Stimulated activated CD8-positive, alpha-beta memory T cell treated with anti-CD3 and anti-CD28 coated beads, Interleukin-12 subunit alpha, Interleukin-12 subunit beta, amount 100 ng/mL, for 4 hours (primary cell): ENCODE measurements at places on chromosomes 2 and 18.

GRCh38 chr2:120182019-120182560 lies 41.1 kb downstream of the TMEM185B start:
- DNase-seq, result no peak

DNA sequence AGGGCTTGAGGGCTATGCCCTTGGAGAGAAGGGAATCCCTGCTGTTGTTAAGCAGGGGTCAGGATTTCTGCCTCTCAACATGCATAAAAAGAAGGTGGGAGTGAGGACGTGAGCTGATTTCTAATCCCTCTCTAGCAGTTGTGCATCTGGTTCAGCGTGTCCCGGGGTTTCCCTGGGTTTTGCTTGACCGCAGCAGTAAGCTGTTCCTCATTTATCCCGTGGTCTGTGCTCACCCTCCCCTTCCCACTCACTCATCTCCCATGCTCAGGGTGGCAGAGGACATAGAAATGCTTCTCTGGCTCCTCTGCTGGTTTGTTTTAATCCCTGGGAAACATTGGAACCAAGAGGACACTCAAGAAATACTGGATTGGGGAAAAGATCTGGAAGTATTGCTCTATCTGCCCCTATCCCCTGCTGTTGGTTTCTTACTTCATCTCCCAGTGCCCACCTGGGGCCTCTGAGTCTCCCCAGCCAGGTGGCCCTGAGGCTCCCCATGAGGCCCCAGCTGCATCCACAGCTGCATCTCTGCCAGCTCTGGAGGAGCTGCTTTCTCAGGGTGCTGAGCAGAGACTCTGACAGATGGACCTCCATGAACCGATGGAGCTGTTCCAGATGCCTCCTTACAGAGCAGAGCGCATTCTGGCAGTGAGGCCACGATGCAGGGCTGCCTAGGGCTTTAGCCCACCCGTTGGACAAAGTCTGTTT lies 36.1 kb downstream of the TET3 start:
- no peak for DNase-seq

DNA sequence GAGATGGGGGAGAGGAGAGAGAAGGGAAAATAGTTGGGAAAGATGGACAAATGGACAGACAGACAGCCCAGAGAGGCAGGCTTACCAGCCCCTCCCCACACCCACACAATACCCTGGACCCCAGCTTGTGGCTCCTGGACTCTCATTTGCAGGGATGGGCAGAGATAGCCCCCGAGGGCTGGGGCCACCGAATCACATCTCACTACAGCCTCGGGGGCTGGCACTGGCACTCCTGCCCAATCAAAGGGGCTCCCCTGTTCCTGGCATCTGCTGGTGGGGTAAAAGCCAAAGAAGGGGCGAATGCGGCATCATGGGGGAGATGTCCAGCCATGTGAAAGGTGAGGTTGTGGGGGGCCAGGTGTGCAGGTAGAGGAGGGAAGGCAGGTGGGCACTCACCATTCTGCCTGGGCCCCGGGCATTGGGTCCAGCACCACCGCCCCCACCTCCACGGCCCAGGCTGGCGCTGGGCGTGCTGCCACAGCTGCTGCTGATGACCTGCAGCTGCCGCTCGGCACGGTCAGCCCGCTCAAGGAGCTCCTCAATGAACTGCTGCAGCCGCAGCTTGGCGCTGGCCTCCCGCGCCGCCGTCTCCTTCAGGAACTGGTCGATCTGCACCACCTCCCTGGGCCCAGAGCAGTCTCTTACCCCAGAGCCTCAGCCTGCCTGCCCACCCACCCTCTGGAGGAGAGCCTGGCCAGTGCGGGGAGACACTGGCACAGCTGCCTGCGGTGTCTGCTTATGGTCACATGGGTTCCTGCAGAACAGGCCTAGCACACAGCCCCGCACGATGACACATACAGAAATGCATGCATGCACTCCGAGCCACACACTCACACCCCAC lies 18.0 kb downstream of the FBXO41 start:
- no peak for DNase-seq

GRCh38 chr2:226376516-226377180 lies 423.0 kb downstream of the IRS1 start:
- no peak for DNase-seq

GRCh38 chr18:39208729-39209128 lies 1643.1 kb upstream of the CELF4 start:
- no peak for DNase-seq

DNA sequence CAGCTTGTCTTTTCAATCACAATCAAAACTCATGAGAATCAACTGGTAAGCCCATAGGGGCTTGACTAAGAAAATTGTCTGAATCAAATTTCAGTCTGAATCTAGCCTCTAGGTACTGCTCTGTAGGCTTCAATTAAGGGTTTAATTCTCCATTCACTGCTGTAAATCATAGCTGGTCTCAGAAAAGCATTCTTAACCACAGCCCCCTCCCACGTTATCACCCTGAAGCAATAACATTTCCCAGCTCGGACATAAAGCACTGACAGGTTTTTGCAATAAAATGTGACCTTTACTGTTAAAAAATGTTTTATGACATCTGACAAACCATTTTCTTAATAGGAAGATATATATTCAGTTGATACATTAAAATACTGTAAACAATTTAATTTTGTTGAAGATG lies 55.0 kb downstream of the LRP1B start:
- DNase-seq, result no peak

DNA sequence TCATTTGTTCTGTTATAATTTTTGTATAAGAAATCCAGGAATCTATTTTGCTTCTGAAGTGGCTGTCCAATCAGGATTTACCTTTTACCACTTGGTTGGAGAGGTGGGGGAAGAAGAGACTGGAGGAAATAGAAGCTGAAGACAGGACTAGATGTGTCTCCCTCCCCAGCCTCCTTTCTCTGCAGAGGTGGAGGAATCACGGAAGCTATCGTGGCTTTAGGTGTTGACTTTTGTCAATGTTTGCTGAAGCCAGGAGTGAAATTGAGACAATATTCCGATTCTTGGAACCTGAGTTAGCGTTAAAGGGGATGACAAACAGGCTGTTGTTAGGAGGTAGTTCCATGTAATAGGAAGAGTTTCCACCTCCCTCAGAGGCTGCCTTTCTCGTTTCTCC lies 43.5 kb downstream of the PDCL3 start:
- no peak for DNase-seq

GRCh38 chr18:11258039-11258610 lies 108.8 kb upstream of the PIEZO2 start:
- no peak for DNase-seq

GRCh38 chr18:73212442-73212841 lies 344.7 kb upstream of the NETO1 start:
- DNase-seq, result no peak

DNA sequence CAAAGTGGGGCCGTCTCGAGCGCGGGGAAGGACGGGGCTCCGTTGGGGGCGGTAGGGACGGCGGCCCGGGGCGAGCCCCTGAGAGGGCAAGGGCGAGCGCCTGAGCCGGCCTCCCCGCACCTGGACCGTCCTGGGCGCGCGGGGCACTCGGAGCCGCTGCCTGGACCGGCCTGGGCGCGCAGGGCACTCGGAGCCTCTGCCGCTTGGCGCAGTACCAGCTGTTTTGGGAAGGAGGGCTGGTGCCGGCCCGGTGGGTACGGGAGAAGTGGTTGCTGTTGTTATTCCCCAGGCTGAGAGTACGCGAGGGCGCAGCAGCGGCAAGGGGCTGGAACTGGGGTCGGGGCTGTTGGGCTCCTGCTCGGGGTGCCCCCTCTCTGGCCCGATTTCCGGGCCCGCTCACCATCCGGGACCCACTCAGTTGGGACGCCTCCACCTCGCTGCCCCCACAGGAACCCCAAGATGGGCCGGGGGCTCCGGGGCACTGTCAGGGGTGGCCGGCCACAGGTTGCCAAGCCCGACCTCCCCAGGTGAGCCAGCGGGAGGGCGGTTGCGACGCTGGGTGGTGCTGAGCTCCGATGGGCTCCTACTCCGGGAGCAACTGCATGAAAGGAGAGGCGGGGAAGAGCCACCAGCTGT lies 579 bp downstream of the ARHGEF4 start:
- no peak for DNase-seq

GRCh38 chr2:29783666-29784065 lies 137.7 kb downstream of the ALK start:
- no peak for DNase-seq

DNA sequence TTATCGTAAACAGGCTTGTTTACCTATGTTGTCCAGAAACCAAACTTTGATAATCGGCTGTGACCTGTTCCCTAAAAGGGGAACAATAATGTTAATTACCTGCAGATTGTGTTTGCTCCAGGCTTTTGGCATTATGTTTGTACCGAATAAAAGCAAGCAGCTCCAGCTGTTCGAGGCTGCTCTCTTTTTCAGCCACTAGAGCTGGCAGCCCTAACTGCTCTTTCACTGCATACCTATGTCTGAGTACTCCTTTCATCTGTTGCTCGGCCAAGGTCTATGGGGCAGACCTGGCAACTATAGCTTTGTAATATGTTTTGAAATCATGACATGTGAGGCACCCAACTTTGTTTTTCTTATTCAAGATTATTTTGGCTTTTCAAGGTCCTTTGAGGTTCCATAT lies 77.8 kb upstream of the EHBP1 start:
- no peak for DNase-seq

GRCh38 chr18:9842448-9842847 lies 43.3 kb upstream of the TXNDC2 start:
- DNase-seq, result no peak

DNA sequence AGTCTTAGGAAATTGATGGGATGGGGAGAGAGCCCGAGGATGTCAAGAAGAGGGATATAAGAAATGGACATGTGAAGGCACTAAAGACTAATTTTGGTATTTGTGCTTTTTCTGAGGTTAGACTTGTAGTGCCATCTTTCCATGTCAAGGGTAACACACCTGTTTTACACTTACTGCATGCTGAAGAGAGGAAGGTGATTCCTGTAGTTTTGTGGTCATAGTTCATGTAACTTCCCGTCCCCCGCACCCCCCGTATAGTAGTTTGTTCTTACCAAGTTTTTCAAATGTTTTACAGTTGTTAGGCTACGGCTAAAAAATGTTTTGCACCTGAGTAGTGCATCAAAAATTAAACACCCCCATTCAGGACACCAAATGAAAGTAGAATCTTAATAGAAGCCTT lies 73.8 kb downstream of the CLIP4 start:
- no peak for DNase-seq

GRCh38 chr2:228180181-228181097 lies 1.0 kb downstream of the SPHKAP start:
- DNase-seq, result no peak

DNA sequence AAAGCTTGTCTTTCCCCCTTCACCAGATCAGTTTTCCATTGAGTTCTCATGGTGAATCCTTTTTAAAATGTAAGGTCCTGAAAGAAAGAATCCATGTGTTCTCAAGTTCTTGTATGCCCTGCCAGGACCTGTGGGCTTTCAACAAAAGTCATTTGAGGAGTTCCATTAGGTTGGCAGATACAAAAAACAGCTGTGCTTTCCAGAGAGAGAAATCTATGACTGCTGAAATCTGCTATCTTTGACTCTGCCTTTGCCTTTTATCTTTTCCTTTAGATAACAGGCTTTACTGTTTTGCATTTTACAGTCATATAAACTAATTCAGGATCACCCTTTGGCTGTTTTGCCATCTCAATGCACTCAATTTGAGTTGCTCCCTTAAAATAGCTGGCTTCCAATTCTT lies 59.7 kb downstream of the CXCR4 start:
- no peak for DNase-seq

- DNase-seq, result no peak
Observed at GRCh38 chr2:237073552-237073951, 12.1 kb upstream of the COPS8 start.

DNA sequence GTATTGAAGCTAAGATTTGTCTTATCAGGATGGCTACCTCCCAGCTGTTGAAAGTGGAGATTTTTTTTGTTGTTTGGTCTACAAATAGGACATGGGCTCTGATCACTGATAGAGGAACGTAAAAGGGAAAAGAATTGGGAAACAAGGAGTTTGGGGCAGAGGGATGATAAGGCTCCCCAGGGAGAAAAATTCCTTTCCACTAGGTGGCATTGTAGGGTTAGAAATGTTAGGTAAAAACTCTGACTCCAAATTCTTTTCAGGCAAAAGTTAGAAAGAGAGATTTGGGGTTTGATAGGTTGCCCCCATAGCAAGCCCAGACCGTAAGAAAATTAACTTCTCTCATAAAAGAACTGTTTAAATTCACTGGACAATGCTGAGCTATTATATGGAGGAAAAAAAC lies 19.8 kb downstream of the CMPK2 start:
- DNase-seq, result no peak

DNA sequence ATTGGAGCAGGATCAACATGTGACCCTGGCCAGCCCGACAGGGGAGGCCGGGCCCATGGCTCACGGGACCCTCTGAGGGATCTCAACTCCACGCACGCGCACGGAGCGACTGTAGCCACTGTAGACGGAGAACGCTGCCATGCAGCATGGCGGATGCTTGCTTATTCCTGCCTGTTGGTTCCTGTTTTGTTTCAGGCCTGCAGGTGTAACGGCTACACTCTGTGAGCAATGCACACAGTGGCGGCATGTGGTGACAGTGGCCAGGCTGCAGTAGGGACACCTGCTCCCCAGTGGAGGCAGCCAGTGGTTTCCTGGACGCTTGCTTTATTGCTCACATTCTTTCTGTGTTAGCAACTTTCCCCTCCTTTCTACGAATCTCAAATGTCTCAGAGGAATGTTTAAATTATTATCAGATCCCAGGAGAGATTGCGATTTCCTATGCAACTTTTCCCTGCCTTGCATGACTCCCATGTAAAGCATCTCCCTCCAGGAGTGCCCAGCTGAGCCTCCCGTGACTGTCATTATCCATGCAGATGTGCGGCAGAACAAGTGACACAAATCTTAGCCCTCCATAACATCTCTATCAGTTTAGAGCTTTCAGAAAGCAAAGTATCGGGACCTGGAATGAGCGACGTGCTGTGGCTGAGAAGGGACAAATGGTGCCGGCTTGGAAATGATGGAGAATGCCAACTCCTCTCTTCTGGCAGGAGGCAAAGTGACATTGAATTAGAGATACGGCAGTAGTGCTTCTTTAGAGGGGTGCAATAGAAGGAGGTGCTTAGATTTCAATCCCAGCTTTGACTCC lies 209.7 kb downstream of the ASB1 start:
- no peak for DNase-seq

DNA sequence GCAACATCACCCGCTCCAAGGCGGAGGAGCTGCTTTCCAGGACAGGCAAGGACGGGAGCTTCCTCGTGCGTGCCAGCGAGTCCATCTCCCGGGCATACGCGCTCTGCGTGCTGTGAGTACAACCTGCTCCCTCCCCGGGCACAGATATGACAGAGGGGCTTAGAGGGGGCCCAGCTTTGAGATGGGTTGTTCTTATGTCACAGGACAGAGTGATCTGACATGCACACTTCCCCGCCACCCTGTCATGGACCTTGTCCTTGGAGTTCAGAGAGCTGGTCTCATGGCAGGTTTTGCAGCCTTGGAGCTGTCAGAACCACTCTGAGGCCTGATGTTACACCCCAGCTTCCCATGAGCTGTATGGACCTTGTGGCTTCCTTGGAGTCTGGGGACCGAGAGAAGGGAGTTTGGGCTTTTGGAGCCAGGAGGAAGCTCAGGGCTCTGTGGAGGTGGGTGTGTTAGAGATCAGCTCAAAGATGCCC lies 398 bp downstream of the INPP5D start:
- no peak for DNase-seq

DNA sequence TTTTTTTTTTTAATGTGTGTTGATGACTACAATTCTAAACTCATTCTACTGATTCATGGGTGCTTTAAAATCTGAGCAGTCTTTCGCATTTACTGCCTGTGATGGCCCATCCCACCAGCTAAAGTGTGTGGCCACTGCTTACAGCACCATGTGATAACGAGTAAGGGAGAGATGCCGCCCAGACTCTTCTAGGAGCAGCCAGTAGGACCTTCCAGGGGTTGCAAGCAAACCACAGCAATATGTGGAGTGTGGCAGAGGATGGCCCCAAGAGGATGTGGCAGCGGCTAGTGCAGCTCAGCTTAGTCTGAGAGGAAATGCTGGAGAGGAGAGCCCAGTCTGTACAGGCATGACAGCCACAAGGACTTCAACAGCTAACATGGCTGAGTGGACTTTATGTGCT lies 14.9 kb downstream of the IL1B start:
- DNase-seq, result no peak
